Activated naive CD4-positive, alpha-beta T cell treated with anti-CD3 and anti-CD28 coated beads for 36 hours (primary cell): ENCODE measurements at places on chromosomes 3 and 15. TPM values are rescaled to one million over a fixed set of nuclear protein-coding genes. Genes with fewer than 3 reads are reported as not detected.

DNA sequence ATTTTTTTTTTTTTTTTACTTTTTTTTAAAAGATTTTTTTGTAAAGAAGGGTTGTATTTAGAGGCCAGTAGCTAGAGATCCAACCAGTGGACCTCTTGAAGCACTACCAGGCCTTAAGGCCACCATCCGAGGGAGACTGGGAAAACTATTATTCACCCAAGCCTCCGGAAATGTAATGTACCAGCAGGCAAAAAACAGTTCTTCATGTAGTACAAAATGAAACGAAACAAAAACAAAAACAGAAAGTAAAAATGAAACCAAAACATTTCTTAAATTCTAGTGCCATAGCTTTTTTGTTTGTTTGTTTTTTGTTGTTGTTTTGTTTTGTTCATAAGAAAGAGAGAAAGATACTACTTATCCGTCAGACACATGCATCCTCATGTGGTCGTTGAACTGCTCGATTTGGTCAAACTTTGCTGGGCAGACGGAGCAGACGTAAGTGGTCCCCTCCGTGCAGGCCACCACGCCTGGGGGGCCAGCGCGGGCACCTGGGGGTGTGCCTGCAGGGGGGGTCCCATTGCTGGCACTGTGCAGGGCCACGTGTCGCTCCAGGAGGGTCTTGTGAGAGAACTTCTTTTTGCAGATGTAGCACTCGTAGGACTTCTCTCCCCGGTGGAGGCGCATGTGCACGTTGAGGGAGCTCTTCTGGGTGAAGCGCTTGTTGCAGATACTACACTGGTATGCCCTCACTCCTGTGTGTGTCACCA, 45.0 kb downstream of the TIGIT start:
- H3K4me1 ChIP-seq = peaks cover 12% of the 10 kb centered on the region
- no peak overlapping the region for H3K27ac ChIP-seq
- H3K4me3 ChIP-seq = no peak overlapping the region
- H3K27me3 ChIP-seq = no peaks in the 10 kb centered on the region
- DNase-seq = no peak

DNA sequence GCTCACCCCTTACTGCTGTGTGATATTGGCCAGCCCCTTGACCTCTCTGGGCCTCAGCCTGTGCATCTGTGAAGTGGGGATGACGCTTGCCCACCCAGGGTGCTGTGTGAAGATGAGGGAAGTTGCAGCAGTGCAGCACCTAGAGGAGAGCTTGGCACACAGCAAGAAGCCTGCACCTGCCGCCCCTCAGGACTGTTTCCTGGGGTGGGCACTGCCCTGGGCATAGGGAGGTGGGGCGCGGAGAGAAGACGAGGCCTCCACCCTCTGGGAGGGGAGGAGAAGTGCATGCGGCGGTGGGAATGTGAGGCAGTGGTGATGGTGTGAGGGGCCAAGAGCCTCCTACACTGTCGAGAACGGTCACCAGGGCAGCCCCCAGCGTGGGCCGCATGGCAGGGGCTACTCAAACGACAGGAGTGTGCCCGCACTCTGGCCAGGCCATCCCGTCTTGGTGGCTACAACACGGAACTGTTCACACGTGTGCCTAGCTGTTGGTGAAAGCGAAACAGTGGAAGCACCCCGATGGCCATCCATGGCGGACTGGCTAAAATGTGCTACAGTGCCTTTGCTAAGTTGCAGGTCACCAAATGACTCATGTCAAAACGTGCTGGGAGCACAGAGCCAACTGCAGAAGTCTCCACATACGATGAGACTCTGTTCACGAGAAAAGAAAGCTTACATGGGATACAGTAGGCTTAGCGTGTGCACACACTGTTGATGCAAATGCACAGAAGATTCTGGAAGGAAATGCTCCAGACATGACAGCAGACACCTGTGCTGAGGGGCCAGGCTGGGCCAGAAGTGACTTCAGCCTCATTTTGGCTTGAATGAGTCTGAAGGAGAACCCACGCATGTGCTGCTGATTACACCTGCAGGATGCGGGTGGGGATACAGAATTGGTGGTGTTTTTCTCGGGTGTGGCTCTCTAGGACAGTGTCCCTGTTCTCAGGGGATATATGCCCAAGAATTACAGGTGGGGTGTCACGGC, 40.4 kb upstream of the IQSEC1 start:
- no peak for DNase-seq
- no peak overlapping the region for H3K4me3 ChIP-seq
- no peak overlapping the region for H3K27ac ChIP-seq
- H3K27me3 ChIP-seq = no peaks in the 10 kb centered on the region
- H3K4me1 ChIP-seq = peaks cover 7% of the 10 kb centered on the region

- H3K4me3 ChIP-seq = no peak overlapping the region
- peaks cover 45% of the 10 kb centered on the region for H3K36me3 ChIP-seq
- H3K27ac ChIP-seq = no peak overlapping the region
- H3K4me1 ChIP-seq = peaks cover 2% of the 10 kb centered on the region
- no peaks in the 10 kb centered on the region for H3K27me3 ChIP-seq
These were observed 35.3 kb downstream of the PBRM1 start for GRCh38 chr3:52650439-52650838.

DNA sequence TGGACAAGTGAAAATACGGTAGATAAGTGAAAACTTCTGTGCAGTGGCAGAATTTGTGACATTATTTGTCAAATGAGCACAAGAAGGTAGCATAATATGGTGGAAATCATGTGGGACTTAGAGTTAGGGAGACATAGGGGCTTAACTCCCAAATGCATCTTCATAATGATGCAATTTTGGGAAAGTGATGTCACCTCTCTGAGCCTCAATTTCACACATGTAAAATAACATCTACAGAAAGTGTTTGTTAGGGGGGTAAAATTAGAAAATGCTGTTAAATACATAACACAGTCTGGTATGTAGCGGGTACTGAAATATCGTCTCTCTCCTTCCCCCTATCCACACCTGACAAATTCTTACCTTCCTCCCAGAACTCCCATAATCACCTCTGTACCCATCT, 52.9 kb upstream of the CAPN7 start:
- no peaks in the 10 kb centered on the region for H3K36me3 ChIP-seq
- no peaks in the 10 kb centered on the region for H3K4me1 ChIP-seq
- H3K27me3 ChIP-seq = peaks cover 19% of the 10 kb centered on the region
- no peak overlapping the region for H3K27ac ChIP-seq

The SEMA6D gene
- total RNA-seq = not detected

The CFAP100 gene
- not detected for total RNA-seq
